NCI-H187 treated with DMSO at 0.1 percent for 48 hours (cell line): ENCODE measurements at places on chromosomes 5 and 9.

DNA sequence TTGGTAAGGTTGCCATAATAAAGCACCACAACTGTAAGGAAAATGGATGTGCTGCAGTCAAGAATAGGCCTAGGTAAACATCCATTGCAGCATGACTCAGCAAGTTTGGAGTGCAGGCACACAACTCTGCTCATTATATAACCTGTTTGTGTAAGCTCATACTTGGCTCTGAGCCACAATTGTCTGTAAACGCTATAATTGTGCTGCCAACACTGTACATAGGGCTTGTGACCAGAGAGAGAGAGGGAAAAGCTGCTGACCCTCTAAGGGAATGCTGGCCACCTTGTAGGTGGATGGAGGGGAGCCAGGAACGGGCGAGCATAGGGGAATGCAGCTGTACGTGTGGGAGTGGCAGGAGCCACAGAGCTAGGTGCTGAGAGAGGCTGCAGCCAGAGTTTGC, 2186.5 kb upstream of the ACO1 start:
- DNase-seq = no peak

DNA sequence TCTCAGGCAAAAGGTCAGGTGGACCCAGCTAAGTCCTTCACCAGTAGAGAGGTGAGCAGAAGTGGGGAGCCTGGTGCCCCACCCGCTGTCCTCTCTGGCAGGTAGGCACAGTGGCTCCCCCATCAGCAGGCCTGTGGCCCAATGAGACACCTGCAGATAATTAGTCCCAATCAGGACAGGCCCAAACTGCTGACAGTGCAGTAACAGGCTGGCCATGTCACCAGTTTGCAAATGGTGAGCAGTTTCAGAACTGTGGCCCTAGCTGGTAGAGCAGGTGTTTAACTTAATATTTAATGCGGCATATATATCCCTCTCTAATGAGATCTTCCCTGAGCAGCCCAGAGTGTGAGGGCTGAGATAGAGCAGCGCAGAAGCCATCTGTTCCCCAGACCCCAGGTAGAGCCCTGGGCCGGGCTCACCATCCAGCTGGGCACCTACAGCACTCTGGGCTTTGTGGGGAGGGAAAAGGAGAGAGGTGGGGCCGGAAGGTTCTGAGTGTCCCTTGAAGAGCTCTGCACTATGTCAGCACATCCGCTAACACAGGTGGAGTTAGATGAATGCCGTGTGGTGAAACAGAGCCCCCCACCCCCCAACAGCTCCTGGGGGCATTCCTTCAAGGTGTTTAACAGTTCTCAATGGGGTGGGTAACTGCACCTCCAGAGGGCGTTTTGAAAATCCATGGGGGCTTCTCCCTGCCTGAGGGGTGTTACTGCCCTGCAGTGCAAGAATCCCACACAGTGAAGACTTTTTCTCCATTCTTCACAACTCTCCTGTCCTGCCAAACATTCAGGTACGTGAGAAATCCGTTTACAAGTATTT, 120.5 kb downstream of the PAX5 start:
- DNase-seq = no peak

DNA sequence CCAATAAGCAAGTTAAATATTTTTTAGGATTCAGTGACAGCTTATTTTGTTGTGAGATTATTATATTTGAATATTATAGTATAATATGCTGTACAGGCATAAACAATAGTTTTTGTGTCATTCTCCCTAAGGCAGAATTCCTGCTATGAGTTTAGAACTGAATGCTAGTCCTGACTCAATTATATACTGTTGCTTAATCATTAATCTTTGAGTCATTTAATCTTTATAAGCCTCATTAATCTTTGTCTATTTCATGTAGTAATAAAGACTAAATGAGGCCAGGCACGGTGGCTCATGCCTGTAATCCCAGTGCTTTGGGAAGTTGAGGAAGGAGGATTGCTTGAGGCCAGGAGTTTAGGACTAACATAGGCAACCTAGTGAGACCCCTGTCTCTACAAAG, 3.6 kb upstream of the DCP2 start:
- DNase-seq = no peak

GRCh38 chr5:157306692-157307471, 41.0 kb downstream of the CYFIP2 start:
- DNase-seq = no peak

GRCh38 chr5:71475788-71476384, 20.4 kb downstream of the BDP1 start:
- DNase-seq = no peak

GRCh38 chr5:151577566-151577965, 13.6 kb downstream of the FAT2 start:
- no peak for DNase-seq
